Activated T-helper 2 cell treated with anti-CD3 and anti-CD28 coated beads, Interferon-gamma antibody, Interleukin-2, Interleukin-4, amounts not matched to agents 10 μg/mL and 5 μg/mL and 100 μg/mL, durations not matched to agents 14 hours and 24 hours and 36 hours (primary cell): ENCODE measurements at places on chromosomes 1 and 21. TPM values are rescaled to one million over a fixed set of nuclear protein-coding genes. Genes with fewer than 3 reads are reported as not detected.

DNA sequence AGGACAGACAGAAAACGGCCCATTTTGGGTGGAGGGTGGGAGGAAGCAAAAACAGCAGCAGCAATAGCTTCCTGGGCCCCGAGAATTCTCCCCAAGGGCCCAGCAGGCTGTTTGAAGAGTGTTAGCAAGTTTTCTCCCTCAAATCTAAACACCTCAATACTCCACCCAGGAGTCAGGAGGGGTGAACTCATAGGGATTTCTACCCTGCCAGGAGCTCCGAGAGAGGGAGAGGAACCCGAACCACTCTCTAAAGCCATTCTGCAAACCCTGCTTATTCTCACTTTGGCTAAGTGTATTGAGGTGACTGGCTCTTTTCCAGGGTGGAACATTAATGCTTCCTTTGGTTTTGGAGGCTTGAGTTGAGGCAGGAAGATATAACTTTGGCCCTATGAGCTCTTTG, 55.6 kb upstream of the PPM1J start:
- no peak for DNase-seq

- DNase-seq: peak; percentile 29
These were observed at the start of gene COL9A2 for GRCh38 chr1:40316595-40317393. TSS of gene COL9A2 (minus strand) at chr1:40317286. CDS start at chr1:40317197, 89 bp downstream.

Gene C1orf94
- total RNA-seq: not detected in 2 replicates

- DNase-seq: no peak
These were observed 6.9 kb downstream of the DMAP1 start for GRCh38 chr1:44220001-44220751.

DNA sequence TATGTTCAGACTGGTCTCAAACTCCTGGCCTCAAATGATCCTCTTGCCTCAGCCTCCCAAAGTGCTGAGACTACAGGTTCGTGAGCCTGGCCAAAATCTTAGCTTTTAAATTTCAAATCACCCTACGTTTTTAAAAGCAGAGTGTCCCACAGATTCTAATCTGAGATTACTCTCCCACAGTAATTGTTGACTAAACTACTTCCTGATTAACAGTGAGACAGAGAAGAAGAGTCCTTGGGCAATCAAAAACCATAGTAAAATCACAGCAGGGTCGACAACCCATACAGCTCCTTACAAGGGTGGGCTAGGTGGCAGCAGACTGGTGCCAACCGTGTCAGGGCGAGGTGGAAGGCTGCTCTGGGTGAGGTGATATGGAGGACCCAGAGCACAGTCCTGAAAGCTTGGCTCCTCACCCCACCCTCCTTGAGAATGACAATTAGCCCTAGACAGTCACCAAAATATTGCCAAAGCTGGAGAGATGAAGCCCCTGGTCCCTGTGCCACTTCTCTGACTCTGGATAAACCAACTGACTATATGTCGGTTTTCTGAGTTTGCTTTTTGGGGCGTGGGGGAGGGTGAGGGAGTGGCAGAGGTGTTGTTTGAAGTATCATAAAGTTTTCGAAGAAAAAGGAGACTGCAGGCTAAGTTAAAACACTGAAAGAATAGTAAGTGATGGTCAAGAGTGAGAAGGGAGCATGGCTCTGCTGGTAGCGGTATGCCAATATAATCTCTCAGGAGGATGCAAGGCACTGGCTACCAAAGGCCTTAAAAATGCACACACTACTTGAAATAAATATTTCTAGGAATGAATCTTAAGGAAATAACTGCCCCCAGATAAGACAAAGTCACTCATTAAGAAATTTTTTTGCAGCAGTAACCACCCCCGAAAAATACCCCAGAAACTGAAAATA, 86.8 kb downstream of the SLC45A1 start:
- no peak for DNase-seq

DNA sequence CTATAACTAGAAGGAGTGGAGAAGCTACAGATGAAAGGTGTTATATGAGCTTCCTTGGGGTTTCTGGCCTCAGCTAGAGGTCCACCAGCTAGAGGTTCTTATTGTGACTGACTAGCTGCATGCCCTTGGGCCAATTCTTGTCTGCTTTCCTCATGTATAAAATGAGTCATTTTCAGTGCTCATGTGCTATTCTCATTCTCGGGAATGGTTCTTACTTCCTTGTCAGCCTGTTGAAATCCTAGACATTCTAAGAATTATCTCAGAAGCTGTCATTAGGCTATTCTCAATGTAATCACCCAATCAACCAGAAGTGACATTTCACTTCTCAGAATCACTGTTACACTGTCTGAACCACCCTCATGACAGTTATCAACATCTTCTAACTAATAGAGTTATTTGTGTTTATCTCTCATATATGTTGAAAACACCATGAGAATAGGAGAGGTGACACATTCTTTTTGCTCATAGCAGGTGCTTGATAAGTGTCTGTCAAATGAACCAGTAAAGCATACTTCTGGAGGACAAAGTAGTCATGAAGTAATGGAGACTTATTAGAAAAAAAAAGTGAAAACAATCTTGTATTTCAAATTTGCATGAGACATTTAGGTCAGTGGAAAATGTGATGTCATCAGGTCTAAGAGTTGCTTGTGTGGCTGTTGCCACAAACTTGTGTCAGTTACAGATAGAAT, 122.8 kb upstream of the IVNS1ABP start:
- DNase-seq: peak; percentile 44

- DNase-seq: peak; percentile 33
These were observed 102.8 kb downstream of the CASZ1 start for GRCh38 chr1:10693497-10694273.

GRCh38 chr21:43362915-43363314, 64.0 kb downstream of the SIK1 start:
- DNase-seq: no peak
